ENCODE measurements at places on chromosomes 16 and 17.

- DNase-seq = no peak
These were observed at the start of gene PLCD3 for GRCh38 chr17:45132320-45132571. Gene PLCD3, minus strand, starts transcription at chr17:45132515. Its CDS starts 105 bp downstream, at chr17:45132410.

DNA sequence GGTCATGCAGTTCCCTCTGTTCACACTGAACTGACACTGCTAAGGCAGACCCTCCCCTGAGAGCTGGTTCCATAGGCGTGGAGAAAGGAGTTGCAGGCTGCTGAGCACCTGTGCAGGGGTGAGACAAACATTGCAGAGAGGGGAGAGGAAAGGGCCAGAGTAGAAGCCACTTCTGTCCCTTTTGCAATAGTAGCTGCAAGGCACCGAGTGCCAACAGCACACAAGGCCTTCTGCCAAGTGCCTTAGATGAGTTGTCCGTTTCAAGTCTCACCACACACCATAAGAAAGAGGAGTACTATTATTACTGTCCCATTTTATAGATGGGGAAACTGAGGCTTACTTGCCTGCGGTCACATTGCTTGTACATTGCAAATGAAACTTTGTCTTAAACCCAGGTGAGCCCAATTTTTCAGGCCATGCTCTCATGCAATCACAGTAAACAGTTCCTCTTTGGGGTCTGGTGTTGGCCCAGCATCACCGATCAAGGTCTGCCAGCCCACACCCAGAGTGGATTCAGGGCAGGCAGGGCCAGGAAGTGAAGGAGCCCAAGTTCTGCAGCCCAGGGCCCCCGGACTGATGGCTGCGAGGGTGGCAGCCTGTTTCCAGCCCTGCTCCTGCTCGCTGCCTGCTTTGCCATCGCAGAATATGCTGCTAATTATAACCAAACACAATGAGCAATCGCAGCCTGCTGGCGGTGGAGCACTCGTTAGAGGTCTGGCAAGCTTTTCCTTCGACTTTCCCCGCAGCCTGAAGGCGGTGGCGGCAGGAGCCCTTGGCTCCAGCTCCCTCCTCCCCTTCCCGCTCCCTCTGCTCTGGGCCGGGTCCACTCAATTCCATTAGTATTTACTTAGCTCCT is 36.8 kb upstream of the DYNLL2 start:
- no peak for DNase-seq

GRCh38 chr17:5509482-5509881 is 23.1 kb downstream of the MIS12 start:
- DNase-seq = no peak

- no peak for DNase-seq
These were observed 12.8 kb upstream of the GNG13 start for GRCh38 chr16:813204-813915.

Measured in DND-41 (cell line).